ENCODE measurements at places on chromosomes 2 and 18.
A peak's percentile ranks its signal among the peaks of the same experiment; 100 is the strongest.

GRCh38 chr2:44230378-44230777 is 44.9 kb upstream of the SLC3A1 start:
- DNase-seq: no peak

- no peak for DNase-seq
Measured at GRCh38 chr2:112187046-112187715, 49.0 kb downstream of the FBLN7 start.

DNA sequence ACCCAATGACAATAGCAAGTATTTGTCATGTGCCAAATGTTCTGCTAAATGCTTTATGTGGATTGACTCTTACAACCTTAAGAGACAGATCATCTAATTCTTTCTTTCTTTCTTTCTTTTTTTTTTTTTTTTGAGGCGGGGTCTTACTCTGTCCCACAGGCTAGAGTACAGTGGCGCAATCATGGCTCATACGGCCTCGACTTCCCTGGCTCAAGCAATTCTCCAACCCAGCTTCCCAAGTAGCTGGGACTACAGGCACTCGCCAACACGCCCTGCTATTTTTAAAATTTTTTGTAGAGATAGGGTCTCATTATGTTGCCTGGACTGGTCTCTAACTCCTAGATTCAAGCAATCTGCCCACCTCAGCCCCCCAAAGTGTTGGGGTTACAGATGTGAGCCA is 21.4 kb downstream of the TMEM247 start:
- no peak for DNase-seq

- no peak for DNase-seq
Measured at GRCh38 chr2:88764850-88765153, 73.3 kb downstream of the RPIA start.

DNA sequence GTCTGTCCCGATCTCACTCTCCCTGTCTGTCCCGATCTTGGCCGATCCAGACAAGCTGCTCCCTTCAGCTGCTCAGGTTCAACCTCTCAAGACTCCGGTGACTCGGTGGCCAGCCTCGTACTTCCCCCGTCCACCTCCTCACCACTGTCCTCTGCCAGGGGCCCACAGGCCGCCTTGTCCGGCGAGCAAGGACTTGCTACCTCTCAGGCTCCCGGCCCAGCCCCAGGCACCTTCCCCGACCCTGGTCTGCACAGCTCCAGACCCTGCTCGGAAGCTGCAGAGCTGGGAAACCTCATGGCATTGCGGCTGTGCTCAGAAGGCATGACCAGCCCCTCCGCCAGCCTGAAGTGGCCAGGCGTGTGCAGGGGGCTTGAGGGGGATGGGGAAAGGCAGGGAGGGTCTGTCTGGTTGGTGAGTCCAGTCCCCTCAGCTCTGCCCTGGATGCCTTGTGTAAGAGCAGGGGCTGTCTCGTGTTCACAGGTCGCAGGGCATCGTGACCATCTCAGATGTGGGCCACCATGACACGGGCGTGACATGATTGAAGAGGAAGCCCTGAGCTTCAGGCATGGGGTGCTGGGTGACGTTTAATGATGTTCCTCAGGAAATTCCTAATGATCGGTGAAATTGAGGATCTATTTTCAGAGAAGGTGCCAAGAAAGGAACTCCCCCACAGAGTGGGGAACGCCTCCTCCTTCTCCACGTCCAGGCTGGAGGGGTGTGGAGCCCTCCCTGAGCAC is 121.2 kb upstream of the CTDP1 start:
- no peak for DNase-seq

DNA sequence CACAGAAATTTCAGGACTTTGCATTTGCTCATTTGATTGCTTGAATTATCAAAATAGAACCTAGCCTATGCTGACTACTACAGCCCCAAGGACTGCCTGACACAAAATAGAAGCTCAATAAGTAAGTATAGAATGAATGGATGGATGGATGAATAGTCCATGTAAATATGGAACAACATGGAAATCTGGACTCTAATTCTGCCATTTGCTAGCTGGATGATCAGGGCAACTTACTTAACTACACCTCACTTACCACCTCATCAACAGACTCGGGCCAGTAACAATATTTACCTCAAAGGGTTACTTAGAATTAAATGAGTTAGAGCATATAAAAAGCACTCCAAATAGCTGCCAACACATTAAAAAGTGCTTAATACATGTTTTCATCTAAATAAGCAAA is 50.6 kb downstream of the NBAS start:
- no peak for DNase-seq

DNA sequence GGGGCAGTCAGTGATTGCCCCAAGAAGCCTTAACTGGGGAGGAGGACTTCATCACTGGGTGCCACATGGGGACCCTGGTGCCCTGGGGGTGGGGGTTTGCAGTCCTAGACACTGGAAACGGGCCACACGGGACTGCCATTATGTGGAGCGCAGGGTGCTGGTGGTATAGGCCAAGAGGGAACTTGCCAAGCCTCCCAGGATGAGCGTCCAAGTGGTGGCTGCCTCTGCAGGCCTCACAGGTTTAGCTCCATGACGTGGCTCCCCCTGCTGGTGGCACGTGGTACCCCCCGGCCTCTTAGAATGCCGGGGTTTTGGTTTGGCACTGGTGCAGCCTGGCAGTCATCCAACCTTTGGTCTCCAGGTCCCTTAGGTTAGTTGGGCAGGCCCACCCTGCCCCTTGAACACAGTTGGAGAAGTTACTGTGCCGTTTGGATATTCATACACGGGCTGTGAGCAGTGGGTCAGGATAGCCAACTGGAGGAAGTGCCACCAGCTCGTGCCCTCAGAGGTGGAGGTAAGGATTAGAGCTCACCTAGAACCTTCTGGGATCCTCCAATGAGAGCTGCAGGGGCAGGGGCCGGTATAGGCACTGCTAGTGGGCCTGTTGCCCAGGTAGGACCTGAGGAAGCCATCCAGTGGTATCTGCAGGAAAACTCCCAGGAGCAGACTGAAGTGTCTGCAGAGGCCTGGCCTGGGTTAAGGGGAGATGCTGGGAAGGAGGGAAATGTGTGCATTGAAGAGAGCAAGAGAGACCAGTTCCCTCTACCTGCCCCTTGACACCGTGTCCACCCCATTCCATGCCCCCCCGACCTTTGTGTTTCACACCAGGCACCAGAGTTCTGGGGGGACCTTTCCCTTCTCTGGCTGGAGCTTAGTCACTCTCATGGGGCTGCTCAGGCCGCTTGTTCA is 5.7 kb downstream of the PTMA start:
- DNase-seq: peak; percentile 60

DNA sequence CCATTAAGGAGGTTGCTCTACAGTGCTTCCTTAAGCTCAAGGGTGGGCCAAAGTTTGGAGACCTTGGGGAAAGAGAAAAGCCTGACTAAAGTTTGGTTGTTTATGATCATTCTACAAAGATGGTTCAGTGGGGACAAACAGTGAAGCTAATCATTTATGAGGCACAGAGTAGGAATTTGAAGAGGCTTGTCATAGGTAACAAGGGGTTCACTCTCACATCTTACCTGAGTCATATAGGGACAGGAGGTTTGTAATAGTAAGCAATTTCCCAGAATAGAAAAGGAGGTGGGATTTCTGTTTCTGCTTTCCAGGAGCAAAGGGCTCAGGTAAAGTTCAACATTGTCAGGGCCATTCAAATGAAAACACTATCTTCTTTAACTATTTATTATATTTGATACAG is 787.9 kb downstream of the CPS1 start:
- no peak for DNase-seq

- DNase-seq: peak; percentile 57
Measured at GRCh38 chr2:111117598-111118480, 2.9 kb upstream of the BCL2L11 start.

DNA sequence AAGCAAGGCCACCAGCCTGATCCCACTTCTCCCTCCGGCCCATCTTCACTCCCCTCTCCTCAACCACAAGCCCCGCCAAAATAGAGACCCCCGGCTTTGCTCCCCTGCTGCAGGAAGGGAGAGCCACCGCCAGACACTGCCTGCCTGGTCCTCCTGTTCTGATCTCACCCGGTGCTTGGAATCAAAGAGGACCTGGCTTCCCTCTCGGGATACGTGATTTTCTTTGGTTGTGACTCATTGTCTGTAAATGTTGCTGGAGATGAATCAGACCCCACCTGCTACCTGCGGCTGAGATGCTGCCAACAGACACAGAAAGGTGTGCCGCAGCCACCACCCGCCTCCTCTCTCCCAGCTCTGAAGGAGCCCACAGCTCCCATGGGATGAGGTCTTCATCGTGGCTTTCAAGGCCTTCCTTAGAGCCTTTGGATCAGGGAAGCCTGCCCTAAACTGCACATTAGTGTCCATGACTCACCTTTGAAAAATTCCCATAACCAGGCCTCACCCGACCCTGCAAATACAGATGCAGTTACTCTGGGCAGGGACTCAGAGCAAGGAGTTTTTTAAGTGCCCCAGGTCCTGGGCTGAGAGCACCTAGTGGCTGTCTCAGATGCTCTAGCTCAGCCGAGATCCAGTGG is 79.4 kb upstream of the ZNF532 start:
- DNase-seq: no peak

- no peak for DNase-seq
Measured at GRCh38 chr2:214180686-214181085, 230.2 kb upstream of the VWC2L start.

- peak; percentile 82 for DNase-seq
Measured at GRCh38 chr2:161979490-161979889, 94.5 kb downstream of the DPP4 start.

DNA sequence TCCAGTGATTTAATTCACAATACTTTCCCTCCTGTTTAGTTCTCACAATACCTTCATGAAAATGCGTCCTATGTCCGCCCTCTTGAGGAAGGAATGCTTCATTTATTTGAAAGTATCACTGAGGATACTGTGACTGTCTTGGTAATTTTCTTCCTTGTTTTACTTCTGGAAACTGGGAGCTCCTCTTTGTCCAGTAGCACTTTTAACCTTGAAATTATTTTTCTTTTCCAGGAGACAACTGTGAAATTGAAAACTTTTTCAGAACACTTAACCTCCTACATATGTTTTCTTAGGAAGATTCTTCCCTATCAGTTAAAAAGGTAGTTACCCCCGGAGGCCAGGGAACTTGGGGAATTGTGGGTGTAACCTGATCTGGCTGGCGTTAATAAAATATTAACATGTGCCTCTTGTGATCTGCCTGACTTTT is 58.9 kb upstream of the STON1 start:
- peak; percentile 34 for DNase-seq

All from Kasumi-1 (cell line).